Activated CD4-positive, alpha-beta T cell treated with anti-CD3 and anti-CD28 coated beads, Interleukin-2, Interleukin-4, amounts not matched to agents 100 ng/mL and 50 ng/mL, durations not matched to agents 16 hours and 8 hours (primary cell): ENCODE measurements at places on chromosomes 7 and 10.

GRCh38 chr10:109689785-109690184, 233.5 kb downstream of the XPNPEP1 start:
- no peak for DNase-seq

DNA sequence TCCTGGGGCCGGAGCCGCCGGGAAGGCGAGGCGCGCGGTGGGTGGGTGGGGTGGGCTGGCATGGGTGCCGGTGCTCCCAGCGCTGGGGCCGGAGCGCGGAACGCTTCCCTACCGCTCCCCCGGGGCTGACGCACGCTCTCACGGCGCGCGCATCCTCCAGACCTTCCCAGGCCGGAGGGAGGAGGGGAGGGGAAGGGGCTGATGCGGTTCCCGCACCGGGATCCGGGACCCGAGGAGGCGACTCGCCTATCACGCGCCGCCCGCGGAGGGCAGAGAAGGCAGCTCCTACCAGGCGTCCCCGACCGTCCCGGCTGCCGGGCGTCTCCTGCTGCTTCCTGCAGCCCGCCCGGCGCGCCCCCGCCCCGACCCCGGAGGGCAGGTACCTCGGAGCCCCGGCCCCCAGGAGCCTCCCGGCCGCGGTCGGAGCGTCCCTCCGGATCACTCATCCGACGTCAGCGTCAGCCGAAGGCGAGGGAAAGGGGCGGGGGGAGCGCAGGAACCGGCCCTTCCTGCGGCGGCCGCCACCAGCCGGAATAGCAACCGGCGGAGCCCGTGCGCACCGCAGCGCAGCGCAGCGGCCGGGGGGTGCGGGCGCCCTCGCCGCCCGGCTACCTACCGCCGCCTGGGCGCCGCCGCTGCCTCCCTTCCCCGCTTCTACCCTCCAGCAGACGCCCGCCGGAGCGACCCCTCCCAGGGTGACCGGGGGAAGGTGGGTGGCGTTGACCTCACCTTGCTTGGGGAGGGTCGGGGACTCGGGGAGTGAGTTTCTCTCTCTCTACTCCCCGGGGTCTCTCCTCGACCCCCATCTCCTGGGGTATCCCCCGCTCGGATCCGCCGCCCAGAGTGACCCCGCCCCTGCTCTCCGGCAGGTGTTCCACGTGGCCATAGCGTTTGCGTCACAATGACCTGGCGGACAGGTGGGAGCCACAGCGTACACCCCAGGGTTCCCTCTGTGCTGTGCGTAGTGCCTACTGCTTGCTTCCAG, at the start of gene ICA1:
ICA1 (minus strand) TSS at position 457 of the 985 bp plus-strand sequence. CDS start 26,241 bp downstream, outside the sequence.
- DNase-seq, result peak; percentile 10

DNA sequence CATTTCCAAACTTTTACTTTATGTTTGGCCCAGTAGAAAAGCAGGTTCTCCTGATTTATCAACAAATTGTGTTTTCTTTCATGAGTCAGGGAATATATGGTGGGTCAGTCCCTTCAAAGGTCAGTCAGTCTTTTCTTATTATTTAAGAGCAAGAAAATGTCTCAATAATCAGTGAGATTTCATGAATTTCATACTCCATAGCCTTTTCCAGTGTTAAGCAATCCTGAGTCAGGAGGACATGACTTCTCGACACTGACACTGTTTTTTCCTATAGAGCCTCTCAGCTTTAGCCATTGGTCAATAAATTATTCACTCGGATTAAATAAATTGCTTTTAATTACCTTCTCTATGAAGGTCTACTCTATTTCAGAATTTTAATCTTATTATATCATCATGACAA, 334.5 kb downstream of the SORCS1 start:
- DNase-seq, result no peak

DNA sequence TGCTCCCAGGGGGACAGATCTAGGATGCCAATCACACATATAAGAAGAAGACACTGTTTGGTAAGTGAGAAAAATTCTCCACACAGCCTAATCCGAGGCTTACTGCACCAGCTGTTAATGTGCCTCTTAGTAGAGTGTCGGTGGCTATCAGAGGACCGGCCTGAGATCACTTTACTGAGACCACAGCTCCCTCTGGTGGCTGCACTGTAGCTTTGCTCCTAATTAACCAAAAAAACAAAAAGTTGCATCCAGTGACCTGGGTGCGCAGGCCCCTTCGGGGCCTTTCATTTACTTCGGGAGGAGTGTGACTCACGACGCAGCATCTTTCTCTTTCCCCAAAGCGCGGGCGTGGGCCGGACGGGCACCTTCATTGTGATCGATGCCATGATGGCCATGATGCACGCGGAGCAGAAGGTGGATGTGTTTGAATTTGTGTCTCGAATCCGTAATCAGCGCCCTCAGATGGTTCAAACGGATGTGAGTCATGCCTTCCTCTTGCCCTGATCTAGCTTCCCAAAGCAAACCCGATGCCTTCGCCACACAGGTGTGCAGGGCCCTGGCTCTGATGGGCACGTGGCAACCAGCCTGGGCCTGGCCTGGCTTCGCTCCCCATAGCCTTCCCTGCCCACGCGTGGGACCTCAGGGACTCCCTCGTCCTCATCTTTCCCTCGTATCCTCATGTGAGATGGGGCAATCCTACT, 56.7 kb downstream of the MKI67 start:
- peak; percentile 81 for DNase-seq

- DNase-seq, result no peak
These were observed 279.3 kb upstream of the SORCS1 start for GRCh38 chr10:107443813-107444212.

DNA sequence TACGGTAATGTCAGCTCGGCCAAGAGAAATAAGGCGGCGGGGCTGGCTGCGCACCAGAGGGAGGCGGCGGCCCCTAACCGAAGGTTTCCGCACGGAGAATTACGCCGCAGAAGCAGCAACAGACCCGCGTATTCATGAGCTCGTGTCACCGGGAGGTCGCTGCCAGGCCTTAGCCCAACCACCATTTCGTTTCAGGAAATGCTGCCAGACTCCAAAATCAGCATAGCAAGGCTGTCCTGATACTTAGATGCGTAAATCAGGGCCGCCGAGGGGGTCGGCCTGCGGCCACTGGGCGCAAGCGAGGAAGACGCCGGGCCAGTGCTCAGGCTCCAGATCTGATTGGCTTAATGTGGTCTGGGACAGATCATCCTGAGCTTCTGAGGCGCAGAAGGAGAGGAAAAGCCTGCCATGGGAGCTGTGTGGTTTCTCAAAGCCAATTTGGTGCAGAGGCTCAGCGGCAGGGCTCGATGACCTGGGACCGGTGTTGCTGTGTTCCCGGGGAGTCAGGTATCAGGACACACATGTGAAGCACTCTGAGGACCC, 247.9 kb downstream of the BAMBI start:
- DNase-seq, result no peak

- DNase-seq, result no peak
These were observed 27.1 kb downstream of the BMS1 start for GRCh38 chr10:42809676-42810075.

DNA sequence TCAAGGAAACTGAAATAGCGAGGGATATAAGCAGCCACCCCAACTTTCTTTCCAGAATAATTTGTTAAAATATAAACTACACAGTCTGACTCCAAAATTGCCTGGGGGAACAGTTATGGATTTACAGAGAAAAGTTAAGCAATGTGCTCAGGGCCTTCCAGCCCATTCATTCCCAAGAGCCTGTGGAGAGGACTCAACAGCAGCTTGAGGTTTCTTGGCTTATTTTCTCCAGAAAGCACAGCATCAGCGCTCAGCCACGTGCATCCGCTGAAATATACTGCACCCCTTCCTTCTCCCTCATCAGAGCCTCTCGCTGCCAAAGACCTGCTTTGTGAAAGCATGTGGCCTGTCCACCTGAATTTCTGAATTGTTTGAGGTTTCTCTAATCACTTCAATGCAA, 375.2 kb upstream of the VWC2 start:
- DNase-seq, result no peak

DNA sequence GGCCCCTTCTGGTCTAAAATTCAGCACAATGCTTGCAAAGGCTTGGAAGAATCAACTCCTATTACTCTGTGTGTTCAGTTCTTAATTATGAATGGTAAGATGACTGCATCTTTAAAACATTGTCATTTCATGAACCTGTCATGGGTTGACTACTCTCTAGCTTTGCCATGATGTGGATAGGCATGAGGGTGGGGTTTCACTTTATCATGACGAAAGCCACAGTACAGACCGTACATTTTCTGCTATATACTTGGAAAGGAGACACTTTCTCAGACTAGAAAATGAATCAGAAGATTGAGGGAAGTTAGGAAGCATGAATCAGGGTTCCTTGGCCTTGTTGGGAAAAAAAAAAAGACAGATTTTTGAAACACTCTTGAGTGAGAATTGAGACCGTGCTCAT, 19.7 kb upstream of the MSRB2 start:
- no peak for DNase-seq

- DNase-seq, result no peak
These were observed 59.2 kb upstream of the CYP2C9 start for GRCh38 chr10:94879214-94879613.

DNA sequence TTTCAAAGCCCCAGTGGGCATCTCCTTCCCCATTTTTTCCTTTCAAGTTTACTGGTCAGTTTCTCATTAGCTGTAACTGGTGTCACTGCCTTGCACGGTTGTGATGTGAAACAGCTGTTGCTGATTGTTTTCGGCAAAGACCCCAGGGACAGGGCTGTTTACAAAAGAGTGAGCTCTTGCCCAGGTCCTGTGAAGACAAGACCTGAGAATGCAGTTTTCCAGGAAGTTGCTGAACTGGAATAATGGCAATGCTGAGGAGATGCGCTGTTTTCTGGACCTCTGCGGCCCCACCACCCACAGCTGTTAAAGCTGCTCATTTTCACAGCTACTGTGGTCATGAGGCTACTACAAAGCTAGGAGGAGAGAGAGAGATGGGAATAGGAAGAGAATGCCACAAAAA, 116.6 kb upstream of the RSU1 start:
- no peak for DNase-seq

DNA sequence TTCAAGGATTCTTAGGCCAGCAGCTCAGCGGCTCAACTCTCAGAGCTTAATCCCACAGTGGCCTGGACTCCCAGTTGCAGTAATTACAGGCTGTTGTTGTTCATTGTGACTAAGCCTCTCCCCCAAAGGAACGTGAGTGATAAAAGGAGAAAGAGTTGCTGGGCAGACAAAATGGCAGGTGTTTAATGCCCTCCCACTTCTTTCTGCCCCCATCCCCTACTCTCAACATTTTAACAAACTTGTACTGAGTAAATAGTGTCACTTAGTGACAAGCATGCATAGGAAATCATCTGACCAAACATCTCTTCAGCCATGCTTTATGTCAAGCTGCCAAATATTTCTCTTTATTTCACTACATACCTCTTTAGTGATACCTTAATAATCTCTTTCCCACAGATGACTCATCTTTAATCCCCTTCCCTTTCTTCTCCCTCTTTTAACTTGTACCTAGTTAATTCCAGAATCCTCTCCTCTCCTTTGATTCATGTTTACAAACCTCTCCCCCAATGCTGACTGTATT, 12.4 kb upstream of the MTERF1 start:
- DNase-seq, result no peak

DNA sequence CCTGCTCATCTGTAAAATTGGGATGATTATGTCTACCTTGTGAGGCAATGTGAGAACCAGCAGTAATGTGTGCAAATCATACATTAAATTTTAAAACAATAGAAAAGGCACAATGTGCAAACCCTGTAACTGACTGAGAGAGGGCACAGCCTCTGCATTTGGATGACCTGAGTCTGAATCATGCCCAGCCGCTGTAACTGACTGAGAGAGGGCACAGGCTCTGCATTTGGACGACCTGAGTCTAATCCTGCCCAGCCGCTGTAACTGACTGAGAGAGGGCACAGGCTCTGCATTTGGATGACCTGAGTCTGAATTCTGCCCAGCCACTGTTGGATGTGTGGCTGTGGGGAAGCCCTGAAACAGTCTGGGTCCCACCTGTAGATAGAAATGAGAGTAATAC, 351.5 kb upstream of the SHH start:
- no peak for DNase-seq

- DNase-seq, result no peak
These were observed 10.5 kb upstream of the ANKRD61 start for GRCh38 chr7:6020371-6021286.

DNA sequence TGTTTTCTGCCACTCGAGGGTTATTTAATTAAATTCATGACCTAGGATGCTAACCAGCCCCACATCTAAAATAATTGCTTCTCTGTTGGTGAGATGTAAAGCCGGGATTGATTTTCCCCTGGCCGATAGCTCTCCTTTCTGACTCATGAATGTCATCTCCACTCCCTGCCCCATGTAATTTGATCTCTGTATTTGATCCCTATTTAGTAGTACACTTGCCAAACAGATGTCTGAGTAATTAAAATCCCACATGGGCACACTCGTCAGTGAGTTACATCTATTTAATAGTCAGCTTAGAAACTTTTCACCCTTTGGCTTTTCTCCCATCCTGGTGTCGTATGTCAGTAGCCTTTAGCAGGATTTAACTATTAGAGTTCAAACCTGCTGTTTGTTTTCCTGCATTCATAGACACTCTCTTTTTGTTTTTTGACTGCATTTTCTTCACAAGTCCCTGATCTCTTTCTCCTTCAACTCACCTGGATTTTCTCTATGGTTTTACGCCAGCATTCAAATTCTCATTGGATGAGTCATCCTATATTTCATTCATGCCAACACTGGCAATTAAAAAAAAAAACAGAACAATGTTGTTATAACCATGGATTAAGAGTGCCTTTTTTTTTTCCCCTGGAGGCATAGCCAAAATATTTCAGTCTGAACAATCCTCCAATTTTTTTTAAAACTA, 82.7 kb downstream of the SPAG6 start:
- no peak for DNase-seq

GRCh38 chr10:115980470-115980869, 292.5 kb downstream of the GFRA1 start:
- DNase-seq, result no peak

- no peak for DNase-seq
These were observed 32.4 kb downstream of the NKX2-3 start for GRCh38 chr10:99565166-99565565.

DNA sequence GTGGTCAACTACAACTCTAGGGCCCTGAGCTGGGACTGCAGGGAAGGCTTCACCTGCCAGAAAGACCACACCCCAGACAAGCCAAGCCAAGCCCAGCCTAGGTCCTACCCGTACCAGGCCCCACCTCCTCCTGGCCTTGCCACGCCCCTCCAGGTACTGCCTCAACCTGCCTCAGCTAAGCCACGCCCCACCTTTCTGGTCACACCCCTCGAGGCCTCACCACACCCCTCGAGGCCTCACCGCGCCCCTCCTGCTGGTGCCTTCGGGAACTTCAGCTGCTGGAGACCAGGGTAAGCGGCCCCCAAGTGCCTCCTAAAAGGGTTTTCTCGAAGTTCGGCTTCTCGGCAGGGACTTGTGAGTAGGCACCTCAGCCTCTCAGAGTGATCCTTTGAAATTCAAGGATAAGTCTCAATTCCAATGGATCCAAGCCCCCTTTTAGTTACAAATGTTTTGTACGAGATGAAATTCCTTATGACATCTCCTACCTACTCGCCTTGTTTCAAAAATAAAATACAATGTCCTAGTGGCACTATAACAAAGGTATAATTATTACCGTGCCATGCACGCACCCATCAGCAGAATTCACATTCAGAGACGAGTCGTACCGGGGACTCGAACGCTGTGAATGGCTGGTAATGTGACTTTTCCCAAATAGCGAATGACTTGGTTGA, 171.2 kb downstream of the ARHGAP21 start:
- DNase-seq, result no peak

GRCh38 chr7:152011860-152012259, 13.6 kb upstream of the GALNT11 start:
- no peak for DNase-seq
